AG08395 (cell line): ENCODE measurements at places on chromosomes 7 and 10.
A peak's percentile ranks its signal among the peaks of the same experiment; 100 is the strongest.

DNA sequence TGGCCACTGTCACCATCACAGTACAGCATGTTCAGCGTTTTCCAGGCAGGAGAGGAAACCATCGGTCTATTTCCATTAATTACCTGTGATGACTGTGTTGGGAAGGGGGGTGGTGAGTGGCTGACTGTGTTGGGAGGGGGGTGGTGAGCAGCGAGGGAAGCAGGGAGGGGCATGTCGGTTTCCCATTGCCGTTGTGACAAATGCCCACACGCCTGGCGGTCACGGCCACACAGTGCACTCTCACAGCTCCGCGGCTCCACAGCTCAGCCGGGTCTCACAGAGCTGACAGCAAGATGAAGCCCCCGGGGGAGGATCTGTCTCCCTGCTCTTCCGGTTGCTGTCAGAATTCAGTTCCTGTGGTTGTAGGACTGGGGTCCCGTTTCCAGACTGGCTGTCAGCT lies 39.0 kb downstream of the AP5Z1 start:
- no peak for DNase-seq

- no peak for DNase-seq
These were observed 9.5 kb downstream of the MNX1 start for GRCh38 chr7:157000741-157001653.

DNA sequence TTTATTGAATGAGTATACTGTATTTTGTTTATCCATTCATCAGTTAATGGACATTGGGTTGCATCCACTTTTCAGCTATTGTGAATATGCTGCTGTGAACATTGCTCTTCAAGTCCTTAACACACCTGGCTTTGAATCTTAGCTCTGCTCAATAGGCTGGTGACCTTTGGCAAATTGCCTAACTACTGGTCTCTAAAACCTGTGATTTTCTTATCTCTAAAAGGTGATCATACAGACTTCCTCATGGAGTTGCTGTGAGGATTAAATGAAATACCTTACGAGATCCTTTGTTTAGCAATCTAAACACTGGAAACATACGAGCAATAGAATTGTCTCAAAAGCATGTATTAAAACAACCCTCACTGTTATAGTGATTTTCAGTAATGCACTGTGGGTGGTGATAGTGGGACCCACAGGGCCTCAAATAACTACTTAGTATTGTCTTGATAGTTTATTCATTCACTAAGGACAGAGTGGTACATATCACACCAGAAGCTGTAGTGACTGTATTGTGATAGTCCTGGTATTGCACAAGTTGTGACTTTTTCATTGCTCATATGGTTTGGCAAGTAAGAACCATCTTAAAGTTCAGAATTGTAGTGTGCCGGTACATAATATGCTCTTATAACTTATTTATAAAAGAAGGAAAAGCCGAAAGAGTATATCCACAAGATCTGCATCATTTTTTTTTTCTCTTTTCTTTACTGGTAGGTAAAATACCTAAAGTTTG lies 257.6 kb downstream of the EXOC4 start:
- DNase-seq = no peak

GRCh38 chr7:135522509-135522908 lies 12.6 kb upstream of the CNOT4 start:
- no peak for DNase-seq

DNA sequence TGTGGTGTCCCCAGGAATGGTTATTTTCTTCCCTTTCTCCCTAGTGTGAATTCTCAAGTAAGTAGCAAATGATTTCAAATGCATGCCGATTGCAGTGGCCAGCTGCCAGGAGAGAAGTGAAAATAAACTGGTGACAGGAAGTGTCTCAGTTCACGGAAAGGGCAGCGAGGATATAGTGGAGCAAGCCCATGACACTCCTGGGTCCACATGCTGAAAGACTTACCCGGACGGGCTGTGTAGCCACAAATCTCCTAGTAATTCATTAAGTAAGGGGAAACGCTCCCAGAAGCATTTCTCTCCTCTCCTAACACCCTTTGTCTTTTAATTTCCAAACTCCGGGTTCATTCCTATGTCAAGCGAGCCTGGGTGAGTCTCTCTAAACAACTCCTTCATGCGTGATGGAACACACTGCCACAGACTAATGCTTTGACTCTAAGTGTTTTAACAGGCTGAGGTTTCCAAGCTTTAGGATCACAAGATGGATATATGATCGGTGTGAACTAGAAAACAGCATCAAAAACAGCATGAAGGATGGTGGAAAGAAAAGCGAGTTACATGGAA lies 125.6 kb downstream of the CYP26A1 start:
- peak; percentile 75 for DNase-seq

- DNase-seq = no peak
These were observed 2.0 kb downstream of the PLXNA4 start for GRCh38 chr7:132574223-132574622.

- DNase-seq = peak; percentile 82
These were observed 70.4 kb downstream of the ASB13 start for GRCh38 chr10:5595994-5596471.

DNA sequence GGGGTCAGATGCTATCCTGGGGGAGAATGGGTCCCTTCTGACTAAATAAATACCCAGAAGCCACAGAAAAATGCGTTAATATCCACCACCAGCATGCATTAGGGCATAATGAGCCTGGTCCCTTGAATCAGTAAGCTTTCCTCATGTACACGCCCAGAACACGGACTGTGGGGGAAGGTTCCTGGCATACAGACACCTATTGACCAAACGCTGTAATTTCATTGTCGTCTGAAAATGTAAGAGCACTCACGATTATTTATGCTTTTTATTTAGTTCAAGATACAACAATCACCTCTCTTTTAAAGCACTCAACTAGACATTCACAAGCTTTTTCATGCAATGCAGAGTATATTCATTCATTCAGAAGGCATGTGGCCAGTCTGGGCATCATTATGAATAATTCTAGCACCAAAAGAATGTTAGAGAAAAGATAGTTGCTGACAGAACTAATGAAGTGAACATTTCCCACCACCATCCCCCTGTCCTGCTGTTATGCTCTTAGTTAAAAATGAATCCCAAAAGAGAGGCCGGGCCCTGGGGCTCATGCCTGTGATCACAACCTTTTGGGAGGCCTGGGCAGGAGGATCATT lies 101.0 kb downstream of the SVIL start:
- peak; percentile 10 for DNase-seq

GRCh38 chr7:107966711-107967110 lies 36.2 kb downstream of the LAMB1 start:
- DNase-seq = peak; percentile 85

DNA sequence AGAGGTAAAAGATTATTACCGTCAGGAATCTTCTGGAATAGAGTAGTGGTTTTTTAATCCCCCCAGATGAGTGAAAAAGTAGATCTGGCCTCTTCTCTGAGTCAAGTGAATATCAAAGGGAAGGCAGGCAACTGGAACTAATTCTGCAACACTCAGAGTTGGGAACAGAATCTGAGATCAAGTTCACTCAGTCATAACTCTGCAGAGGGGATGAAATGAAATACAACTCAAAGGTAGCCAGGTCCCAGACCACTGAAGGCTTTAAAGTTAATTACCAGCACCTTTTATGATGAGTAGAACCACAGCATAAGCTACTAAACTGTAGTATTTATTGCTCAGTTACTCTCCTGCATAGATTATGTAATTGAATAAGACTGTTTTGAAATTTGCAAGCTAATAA lies 455.6 kb upstream of the AKR1E2 start:
- no peak for DNase-seq

DNA sequence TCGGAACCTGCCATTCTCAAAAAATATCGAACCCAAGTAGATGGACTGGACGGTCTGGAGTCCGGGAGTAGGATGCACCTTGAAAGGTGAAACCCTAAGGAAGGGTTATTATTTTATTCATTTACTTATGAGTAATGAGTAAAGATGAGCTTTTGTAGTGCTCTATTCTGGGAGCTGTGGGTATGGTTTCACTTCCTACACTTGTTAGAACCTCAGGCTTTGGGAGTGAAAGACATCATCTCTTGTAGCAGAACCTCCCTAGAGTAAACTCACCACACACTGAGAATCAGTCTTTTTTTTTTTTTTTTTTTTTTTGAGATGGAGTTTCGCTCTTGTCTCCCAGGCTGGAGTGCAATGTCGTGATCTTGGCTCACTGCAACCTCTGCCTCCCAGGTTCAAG lies 389.4 kb upstream of the AUTS2 start:
- DNase-seq = no peak

GRCh38 chr7:55309040-55309991 lies 55.8 kb upstream of the LANCL2 start:
- DNase-seq = no peak

- DNase-seq = no peak
These were observed 62.1 kb downstream of the AKAP9 start for GRCh38 chr7:92002720-92003119.

- peak; percentile 31 for DNase-seq
These were observed 36.6 kb upstream of the LRRC18 start for GRCh38 chr10:48976196-48976595.
